ENCODE measurements at places on chromosomes 11 and 22. TPM values are rescaled to one million over a fixed set of nuclear protein-coding genes. Genes with fewer than 3 reads are reported as not detected.

- no peak for DNase-seq
Observed at GRCh38 chr11:109677231-109677630, 255.2 kb downstream of the C11orf87 start.

- DNase-seq: peak; percentile 19
Observed at GRCh38 chr11:126720539-126721235, 279.9 kb downstream of the KIRREL3 start.

GRCh38 chr11:8263769-8264410 lies at the start of gene LMO1:
TSS of gene LMO1 (minus strand) at chr11:8263878. CDS start at chr11:8263362, 516 bp downstream.
- DNase-seq: peak; percentile 66

GRCh38 chr11:72228229-72228843 lies 3.8 kb downstream of the INPPL1 start:
- DNase-seq: peak; percentile 35

GRCh38 chr11:79080551-79080950 lies 360.3 kb downstream of the TENM4 start:
- DNase-seq: peak; percentile 32

- no peak for DNase-seq
Observed at GRCh38 chr11:47235163-47235562, 13.5 kb downstream of the ACP2 start.

DNA sequence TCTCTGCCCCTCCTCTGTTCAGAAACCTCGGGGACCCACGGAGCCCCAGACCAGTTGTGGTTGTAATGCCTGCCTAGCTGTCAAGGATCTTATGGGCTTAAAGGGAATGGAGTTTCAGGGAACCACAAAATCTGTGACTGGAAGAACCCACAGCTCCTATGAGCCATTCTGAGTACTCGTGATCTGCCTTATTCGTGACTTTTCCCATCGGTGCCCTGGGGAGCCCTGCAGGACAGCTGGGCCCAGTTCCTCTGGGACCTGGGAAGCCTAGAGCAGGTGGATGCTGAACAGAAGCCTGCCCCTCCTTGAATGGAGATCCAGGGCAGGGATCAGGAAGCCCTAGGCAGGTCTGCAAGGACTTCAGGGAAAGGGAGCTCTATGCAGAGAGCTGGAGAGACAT lies 42.1 kb upstream of the TTC12 start:
- no peak for DNase-seq

GRCh38 chr11:20161230-20161918 lies 1.1 kb upstream of the DBX1 start:
- DNase-seq: no peak

DNA sequence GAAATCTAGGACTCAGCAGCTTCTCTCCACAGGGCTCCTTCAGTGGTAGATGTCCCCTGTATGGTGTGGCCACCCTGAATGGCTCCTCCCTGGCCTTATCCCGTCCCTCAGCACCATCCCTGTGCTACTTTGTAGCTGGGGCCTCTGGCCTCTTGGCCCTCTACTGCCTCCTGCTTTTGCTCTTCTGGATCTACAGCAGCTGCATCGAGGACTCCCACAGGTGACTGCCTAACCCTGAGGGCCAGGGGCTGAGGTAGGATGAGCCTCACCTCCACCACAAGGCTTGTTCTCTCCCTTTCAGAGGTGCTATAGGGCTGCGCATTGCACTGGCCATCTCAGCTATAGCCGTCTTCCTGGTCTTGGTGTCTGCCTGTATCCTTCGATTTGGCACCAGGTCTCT lies 1.8 kb downstream of the TMEM179B start:
- DNase-seq: no peak

DNA sequence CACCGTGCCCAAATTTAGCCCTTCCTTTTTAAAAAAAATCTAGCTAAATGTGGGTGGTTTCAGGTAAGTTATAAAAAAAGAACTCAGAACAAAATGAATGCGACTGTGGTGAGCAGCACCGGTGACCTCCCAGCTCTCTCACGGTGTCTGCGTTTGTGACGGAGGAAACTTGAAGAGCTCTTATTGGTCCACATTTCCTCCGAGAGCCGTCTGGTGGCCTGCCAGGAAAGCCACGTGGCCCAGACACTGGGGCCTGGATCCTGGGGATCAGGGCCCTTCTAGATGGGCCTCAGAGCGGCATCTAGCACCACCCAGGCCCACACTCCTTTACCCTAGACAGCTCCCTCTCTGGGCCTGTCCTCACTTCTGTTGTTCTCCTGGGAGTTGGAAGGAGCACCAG lies 39.5 kb downstream of the B3GAT1 start:
- DNase-seq: no peak

DNA sequence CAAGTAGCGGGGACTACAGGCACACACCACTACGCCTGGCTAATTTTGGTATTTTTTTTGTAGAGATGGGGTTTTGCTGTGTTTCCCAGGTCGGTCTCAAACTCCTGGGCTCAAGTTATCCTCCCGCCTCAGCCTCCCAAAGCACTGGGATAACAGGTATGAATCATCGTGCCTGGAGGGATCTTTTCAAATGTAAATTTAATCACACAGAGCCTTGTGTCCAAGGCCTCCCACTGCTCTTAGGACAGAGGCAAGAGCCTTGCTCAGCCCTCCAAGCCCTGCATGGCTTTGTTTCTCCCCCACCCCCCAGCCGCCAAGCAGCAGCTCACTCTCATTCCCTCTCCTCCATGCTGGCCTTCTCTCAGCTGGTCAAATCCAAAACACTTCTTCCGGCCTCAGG lies 75.3 kb upstream of the CREB3L1 start:
- no peak for DNase-seq

GRCh38 chr11:17188675-17189074 lies 19.1 kb downstream of the PIK3C2A start:
- DNase-seq: no peak

DNA sequence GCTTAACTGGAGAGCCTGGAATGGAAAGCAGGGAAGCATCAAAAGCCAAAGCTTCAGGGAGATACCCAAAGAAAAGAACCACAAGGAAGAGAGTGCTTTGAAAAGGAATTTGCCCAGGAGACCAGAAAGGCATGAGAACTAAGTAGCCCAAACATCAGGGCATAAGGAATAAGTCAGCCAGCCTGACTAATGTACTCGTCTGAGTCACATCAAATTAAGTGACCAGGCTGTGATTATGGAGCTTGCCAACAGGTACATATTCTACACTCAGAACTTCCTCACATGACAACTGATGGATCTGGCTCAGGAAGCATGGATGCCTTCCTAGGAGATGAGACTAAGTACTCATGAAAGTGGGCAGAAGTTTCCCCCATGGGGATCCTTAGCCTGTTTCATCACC lies 366.7 kb downstream of the BUD13 start:
- no peak for DNase-seq

- peak; percentile 16 for DNase-seq
Observed at GRCh38 chr11:72584293-72584938, 89.8 kb downstream of the PDE2A start.

DNA sequence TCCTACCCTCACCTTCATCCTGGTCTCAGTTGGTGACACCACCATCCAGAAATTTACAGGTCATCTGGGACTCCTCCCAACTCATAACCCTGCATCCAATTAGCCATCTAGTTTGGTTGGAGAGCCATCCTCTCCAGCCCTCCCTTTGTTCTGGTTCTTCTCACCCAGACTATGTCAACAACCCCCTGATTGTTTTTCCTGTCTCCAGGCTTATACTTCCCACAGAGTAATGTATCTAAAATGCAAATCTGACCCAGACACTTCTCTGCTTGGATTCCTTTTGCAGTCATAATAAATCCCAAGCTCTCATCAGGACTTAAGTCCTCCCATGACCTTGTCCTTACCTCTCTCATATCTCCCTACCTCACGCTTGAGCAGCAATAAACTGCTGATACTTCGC lies 3.0 kb downstream of the TTC12 start:
- DNase-seq: no peak

DNA sequence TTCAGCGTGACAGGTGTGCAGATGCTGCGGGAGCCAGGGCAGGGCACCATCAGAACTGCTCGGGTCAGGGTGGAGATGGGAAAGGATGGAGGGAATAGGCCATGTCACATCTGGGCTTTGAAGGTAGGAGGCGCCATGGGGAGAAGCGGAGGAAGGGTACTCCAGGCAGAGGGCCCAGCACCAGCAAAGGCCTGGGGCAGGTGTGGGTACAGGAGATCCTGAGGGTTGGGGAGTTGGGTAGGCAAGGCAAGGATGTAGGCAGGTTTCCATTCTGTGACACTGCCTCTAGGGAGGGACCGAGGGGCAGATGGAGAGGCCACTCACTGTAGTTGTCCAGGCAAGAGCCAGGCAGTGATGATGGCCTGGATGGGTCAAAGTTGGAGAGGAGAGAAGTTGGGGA lies 8.5 kb downstream of the EMID1 start:
- no peak for DNase-seq

ACTN3 gene
- not detected for total RNA-seq

KIF18A gene
- total RNA-seq: 0.82 TPM

FJX1 gene
- total RNA-seq: 78.2 TPM

NXPE4 gene
- total RNA-seq: not detected

IRF7 gene
- total RNA-seq: 6.5 TPM

RPS13 gene
- total RNA-seq: 695 TPM

TTC28 gene
- 55.8 TPM for total RNA-seq

B4GALNT4 gene
- total RNA-seq: 1.5 TPM

PELI3 gene
- total RNA-seq: 9.0 TPM

C11orf91 gene
- total RNA-seq: not detected

CCDC89 gene
- total RNA-seq: 7.9 TPM
